MCF 10A (cell line): ENCODE measurements at places on chromosomes 3 and 15.

DNA sequence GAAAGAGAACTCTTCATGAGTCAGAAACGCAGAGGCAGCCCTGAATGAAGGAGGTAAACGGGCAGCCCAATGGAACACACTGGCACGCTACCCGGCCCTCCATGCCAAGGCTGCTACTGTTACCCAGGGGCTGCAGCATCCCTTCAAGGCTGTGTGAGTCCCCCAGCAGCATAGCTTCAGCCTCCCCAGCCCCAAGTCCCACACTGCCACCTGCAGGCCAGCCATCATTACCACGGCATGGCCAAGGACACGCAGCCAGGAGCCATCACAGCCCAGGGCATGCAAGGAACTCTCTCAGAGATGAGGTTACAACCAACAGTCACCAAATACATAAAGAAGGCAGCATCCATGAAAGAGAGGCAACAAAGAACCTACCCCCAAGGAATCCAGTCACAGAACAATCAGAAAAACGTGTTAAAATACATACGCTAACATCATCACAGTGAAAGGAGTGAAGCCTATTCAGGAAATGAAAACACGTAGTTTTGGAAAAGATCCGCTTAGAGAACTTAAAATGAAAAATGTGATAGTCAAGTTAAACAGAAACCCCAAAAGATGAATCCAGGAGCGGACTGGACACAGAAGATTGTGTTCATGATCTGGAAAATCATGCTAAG lies 22.4 kb downstream of the PLA2G4F start:
- DNase-seq = peak; percentile 62

- DNase-seq = no peak
Measured at GRCh38 chr3:50502584-50503423, 630 bp downstream of the CACNA2D2 start.

GRCh38 chr15:70478251-70478990 lies 284.9 kb downstream of the UACA start:
- no peak for DNase-seq

DNA sequence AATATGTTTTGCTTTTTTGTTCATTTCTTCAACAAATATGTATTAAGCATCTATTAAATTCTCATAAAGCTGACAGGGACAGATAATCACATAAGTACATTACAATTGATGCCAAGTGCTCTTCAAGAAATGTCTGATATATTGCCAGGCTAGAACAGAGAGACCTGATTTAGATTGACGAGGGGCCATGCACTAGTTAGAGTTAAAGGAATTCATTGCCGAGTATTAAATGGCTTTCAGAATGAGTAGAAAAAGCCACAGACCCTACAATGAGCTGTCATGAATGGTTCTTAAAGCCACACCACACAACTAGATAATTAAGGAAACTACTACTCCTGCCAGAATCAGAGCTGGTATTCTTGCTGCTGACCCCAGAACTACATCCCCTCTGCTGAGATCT lies 250.2 kb upstream of the MME start:
- DNase-seq = no peak

DNA sequence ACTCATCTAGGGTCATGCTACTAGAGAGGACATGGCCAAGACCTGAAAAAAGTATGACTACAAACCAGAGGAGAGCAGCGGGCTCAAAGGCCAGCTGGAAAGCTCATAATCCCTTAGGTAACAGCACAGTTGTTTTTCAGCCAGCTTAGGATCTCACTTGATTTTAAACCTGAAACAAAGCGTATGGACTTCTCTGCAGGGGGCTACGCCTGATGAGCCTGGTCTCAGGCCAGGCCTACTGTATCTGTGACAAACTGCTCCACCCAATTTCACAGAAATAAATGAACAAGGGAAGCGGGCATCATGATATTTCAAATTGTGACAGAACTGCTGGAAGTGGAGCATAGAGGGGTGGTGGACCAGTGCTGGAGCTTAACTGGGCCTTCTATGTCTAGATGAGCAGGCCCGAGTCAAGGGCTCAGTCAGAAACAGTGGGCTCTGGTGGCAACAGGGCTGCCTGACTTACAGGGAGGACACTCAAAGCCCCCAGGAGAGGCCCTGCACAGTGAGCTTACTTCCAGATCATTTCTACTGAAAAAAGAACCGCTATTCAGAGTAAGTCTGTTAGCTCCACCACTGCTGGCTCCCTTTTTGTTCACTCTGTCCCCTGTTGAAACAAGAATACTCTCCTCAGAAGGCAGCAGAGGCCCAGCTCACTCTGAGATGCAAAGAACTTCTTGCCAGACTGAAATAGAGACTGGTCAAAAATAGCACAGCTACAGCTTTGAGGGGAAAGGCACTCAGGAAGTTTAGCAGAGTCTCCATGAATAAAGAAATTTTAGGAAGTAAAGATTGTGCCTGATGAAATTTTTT lies 47.0 kb downstream of the LRIG1 start:
- no peak for DNase-seq

GRCh38 chr3:14543446-14543845 lies 3.3 kb upstream of the GRIP2 start:
- DNase-seq = no peak

GRCh38 chr3:42264399-42265058 lies 1.5 kb downstream of the CCK start:
- no peak for DNase-seq

- no peak for DNase-seq
Measured at GRCh38 chr3:117417411-117417810, 707.8 kb downstream of the TUSC7 start.

DNA sequence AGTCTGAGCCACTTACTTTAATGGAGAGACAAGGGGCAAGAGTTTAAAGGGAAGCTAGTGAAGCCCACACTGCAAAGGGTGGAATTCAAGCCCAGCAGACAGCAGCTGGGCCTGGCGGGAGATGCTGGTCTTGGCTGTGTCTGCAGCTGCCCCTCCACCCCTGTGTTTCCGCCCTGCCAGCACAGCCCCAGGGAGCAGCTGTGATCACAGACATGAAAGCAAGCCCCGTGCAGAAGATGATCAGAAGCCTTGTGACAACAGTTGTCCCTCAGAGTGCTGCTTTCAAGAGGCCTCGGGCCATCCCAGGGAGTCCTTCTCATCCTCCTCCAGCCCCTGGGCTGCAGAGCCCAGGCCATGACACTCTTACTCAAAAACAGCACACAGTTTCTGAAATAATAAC lies 24.1 kb upstream of the SLC6A1 start:
- no peak for DNase-seq

DNA sequence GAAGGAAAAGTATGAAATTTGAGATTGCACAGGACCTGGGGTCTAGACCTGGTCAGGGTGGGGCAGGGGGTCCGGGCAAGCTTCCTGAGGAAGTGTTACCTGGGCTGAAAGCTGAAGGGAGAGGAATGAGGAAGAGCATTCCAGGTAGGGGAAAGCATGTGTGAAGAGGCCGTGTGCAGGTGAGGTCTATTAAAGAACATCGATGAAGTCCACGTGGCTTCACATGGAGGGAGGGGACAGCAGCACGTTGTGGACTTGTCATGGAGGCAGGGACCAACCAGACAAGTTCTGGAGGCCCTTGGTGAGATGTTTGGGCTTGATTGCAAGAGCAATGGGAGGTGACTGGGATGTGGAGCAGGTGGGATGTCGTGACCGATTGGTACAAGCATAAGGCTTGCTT lies 47.1 kb downstream of the IDH2 start:
- DNase-seq = no peak

GRCh38 chr3:107035176-107035575 lies 342.1 kb upstream of the CCDC54 start:
- no peak for DNase-seq

GRCh38 chr15:73341886-73342600 lies 26.7 kb downstream of the HCN4 start:
- peak; percentile 17 for DNase-seq

- no peak for DNase-seq
Measured at GRCh38 chr15:40826423-40827075, 2.0 kb downstream of the PPP1R14D start.

DNA sequence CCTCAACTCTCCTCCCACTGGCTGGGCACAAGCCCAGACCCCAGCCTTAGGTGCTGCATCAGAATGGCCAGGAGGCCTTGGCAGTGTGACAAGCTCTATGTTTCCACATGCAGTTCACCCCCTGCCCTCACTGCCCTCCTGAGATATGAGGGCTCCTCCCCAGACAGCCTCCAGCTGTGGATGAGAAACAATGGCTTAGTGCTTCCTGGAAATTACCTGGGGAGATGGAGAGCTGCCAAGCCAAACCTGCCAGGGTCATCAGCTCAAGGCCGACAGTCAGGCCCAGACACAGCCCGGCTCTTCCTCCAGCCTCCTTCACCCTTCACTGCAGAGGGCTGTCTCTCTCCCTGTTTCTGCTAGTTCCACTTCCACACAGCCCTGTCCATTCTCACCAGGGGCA lies 76.3 kb downstream of the MYLK start:
- peak; percentile 95 for DNase-seq

DNA sequence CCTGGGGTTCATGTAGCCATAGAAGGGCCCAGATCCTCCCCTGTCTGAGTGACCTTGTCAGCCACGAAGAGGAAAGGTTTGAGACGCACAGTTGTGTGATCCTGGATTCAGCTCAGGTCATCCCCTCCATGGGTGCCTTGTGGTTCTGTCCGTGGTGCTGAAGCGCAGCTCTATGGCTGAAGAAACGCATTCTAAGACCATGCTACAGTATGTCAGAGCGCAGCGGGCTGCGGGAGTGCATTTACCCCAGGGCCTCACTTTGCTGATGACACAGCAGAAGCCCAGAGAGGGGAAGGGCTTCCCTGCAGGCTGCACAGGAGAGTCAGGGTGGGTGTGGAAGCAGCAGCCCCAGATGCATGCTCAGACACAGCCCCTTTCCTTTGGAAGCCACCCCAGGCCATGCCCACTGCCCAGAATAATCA lies 68.8 kb upstream of the IQSEC1 start:
- peak; percentile 53 for DNase-seq

GRCh38 chr3:188389711-188390342 lies 235.9 kb downstream of the LPP start:
- DNase-seq = peak; percentile 48

GRCh38 chr3:22373827-22374226 lies 622.8 kb upstream of the ZNF385D start:
- DNase-seq = no peak

- DNase-seq = no peak
Measured at GRCh38 chr3:40178012-40178594, 131.4 kb upstream of the EIF1B start.

- DNase-seq = no peak
Measured at GRCh38 chr15:70407336-70407670, 309.6 kb upstream of the TLE3 start.

- peak; percentile 61 for DNase-seq
Measured at GRCh38 chr3:48013288-48013980, 2.8 kb downstream of the MAP4 start.
